ENCODE measurements at places on chromosomes 1 and 21.

- no peak for DNase-seq
Measured at GRCh38 chr1:57404884-57405283, 19.0 kb downstream of the DAB1 start.

DNA sequence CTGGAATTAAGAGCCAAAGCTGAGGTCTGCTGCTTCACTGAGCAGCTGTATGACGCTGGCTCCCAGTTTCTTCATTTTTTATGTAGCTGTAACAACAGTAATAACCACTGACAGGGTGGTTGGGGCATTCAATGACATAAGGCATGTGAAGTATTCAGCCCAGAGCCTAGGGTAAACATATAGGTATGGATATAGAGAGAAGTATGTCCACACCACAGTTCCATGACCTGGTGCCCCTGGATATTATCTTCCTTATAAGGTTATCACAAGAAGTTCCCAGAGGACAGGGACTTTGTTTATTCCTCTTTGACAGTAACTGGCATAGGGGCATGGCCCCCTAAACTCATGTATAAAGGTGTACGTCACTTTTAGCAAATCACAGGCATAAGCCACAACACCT lies 14.7 kb downstream of the RAB42 start:
- no peak for DNase-seq

GRCh38 chr1:2864203-2864905 lies 62.9 kb upstream of the TTC34 start:
- DNase-seq: no peak

DNA sequence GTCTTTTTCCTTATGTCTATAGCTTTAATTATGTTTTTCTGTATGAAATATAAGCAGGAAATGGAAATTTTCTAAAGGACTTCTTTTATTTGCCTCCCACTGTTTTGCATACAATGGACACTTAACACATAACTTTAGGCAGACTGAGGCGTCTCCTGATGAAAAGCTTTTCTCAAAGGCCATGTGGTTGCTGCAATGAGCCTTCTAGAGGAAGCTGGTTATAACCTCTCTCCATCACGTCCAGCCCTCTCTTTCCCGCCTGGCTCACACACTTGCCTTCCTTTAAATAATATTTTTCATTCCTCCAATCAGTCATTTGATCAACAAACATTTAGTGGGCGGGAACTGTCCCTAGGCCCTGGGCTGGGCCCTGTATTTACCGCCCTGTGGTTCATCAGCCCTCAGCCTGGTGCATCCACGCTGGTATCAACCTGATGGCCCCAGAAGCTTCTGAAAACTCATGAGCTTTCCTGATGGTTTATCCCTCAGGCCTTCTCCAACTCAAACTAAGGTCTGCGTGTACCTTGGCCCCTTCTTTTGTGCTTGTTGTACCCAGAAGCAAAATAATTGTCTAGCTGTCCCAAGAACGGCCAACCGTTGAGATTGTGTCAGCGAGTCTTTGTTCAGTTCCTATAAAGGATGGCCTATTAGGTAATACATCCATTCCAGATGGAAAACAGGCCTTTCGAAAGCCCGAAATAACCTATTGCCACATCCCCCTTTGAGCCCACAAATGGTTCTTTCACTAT lies 75.3 kb upstream of the LYST start:
- no peak for DNase-seq

GRCh38 chr21:14543983-14544382 lies 2.1 kb downstream of the SAMSN1 start:
- no peak for DNase-seq

GRCh38 chr1:177976596-177976995 lies 6.7 kb upstream of the SEC16B start:
- DNase-seq: no peak

GRCh38 chr1:19617376-19617775 lies 26.7 kb upstream of the NBL1 start:
- DNase-seq: no peak

DNA sequence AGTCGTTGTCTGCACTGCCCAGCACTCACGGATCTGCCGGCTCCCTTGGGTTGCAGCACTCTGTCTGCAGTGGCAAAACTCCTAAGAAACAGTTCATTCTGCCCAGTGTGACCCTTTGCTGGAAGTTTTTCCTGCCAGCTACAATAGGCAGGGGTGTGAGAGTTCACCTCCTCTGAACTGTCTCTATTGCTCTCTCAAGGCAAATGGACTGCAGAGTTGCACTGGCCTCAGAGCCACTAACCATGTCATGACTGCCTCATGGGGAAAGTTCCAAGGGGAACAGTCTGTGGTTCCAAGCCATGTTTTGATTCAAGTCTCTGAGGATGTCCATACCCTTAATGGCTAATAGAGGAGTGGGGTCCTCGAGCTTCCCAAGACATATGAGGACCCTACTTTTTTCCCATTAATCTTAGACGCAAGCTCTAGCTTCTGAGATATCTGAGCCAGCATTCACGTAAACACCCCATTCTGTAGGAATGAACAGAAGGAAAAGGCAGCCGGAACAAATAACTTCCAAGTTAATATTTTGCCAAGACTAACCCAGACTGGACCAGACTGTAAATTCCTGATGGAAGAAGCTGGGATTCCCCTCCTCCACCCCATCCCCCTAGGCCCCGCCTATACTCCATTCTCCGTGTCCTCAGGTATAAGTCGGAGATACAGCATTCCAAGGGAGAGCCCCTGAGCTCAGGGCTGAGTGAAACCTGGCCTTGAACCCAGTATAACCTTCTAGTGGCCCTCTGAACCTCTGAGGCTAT lies 93.8 kb upstream of the AKT3 start:
- DNase-seq: no peak

GRCh38 chr1:12060500-12060899 lies 2.6 kb upstream of the TNFRSF8 start:
- DNase-seq: no peak

DNA sequence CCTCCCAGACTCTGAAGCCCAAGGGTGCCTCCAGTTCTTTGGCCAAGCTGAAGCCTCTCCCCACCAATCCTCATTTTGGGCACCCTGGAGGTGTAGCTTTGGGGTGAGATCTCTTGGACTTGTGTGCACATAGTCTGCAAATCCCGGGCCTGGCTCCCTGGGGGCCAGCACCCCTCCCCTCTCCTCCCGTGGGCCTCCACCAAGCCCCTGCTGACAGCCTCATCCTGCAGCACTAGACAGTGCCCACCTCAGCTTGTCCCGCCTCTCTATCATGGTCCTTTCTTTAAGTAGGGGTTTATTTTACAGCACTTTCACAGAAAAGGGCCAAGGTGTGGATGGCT lies 3.2 kb downstream of the GJC2 start:
- no peak for DNase-seq

GRCh38 chr1:46133181-46133658 lies 791 bp upstream of the PIK3R3 start:
- no peak for DNase-seq

- no peak for DNase-seq
Measured at GRCh38 chr1:7418442-7419080, 352.5 kb upstream of the VAMP3 start.

DNA sequence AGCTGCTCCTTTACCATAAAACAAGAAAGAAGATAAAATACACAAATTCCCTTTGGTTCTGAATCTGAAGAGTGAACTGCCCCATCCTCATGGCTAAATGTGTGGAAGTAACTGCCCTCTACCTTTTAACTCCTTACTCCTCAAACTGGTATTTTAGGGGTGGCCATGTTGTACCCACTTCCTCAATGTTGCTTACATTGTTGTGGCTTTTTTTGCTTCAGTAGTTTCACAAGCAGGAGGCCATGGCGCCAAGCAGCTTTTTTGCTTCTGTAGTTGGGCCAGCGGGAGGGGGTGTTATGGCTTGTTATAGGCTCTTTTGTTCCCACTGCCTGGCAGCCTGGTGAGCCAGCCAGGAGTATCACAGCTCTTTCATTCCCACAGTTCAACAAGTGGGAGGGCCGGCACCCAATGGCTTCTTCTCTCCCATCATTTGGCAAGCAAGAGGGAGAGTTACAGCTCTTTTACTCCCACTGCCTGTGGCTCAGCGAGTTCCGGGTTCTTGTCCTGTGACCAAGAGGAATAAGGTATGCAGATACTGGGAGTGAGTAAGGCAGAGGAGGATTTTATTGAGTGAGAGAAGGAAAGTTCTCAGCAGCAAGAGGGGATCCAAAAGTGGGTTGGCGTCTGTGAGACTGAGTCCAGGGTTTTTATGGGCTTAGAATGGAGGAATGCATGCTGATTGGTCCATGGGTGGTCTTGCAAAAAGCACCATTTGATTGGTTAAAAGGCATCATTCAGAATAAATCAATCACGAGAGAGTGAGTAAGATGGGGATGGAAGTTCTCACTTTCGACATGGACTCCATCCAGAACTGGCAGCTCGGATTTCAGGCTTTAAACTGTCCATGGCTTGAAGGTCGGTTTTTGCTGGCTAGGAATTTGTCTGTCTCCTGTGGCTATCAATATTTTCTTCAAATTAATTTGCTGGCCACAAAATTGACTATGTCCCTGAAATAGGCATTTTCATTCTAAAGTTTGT lies 429.6 kb downstream of the HLX start:
- no peak for DNase-seq

DNA sequence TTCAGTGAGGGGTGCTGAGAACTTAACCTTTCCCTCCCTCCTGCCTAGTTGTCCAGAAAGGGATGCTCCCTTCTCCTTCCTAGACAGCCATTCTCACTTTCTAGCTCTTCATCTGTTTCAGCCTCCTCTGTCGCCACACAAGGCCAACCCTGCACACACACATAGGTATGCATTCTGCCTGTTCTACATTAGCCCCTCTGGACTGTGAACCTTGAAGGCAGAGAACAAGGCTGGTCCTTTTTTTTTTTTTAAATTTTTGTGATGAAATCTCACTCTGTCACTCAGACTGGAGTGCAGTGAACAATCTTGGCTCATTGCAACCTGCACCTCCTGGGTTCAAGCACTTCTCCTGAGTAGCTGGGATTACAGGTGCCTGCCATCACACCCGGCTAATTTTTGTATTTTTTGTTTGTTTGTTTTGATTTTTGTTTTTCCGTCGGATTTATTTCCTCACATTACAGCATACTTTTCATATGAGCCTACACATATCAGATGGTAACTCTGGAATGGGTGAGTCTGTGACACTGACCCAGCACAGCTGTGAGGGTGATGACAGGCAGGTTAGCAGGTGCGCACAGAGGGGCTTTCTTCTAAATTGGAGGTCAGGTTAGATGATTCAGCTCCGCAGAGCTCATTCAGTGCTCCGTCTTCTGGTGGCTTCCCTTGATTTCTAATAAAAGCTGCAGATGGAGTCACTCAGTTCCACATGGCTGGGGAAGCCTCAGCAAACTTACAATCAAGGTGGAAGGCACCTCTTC lies 4.9 kb upstream of the AKR1A1 start:
- no peak for DNase-seq

DNA sequence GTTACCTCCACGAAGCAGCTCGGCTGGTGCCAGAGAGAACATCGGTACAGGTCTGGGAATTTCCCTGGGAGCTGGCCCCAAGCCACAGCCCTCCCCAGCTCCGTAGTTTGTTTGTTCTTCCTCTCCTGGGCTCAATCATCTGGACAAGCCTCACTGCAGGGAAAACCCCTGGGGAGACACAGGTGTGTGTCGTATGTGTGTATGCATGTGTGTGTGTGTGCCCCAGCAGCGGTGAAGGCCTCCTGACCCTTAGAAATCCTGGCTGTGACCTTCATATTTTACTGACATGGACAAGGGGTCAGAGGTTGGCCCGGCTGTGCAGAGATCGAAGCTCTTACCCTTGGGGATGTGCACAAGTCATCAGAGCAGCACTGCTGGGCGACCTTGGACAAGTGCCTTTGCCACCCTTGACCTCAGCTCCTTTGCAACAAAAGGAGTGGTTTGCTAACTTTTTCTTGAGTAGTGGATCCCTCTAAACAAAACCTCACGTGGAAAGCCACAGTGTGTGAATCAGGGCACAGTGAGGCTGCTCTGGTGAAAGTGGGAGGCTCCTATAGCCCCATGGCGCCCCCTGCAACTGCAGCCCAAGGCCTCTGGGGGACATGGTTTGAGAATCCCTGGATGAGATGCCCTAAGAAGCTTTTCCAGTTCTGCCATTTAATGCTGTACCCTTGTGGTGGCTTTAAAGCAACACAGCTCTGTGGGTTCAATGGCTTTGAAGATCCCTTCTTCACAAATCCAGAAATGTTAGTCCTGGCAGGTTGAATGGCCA lies 12.3 kb upstream of the IL22RA1 start:
- no peak for DNase-seq

DNA sequence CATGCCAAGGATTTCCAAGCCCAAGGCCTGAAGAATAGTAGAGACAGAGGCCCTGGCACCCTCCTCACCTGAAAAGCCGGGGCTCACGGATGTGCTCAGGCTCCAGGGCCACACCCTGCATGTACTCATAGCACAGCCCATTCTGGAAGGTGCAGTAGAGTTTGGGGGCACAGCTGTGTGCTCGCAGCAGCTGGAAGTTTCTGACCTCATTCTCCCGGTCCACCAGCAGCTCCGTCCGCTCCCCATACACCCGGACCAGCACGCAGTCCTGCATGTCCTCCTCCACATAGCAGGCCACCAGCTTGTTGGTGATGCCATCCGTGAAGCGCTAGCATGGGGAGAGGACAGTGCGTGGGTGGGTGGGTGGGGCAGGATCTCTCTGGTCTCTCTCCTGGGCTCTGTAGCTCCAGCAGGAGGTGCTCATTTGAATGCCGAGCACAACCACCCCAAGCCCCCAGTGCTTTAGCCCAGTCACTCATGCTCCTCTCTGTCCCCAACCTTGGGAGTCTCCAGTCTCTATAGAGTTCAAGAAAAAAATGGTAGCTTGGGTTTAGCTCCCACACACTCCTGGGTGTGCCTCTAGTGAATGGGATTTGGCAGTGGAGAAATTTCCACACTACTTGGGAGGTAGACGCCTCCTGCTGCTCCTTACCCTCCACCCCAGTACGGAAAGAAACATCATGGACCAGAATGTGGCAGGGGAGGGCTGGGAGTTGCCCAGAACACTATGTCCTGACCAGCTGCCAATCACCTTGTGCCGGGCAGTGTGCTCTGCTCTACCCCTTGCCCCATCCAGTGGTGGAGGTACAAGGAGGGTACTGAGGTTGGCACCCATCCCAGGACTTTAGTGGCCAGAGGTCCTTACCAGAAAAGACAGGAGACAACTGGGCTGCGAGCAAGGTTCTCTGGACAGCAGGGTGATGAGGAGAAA lies 1.9 kb downstream of the ETNK2 start:
- no peak for DNase-seq

- no peak for DNase-seq
Measured at GRCh38 chr1:228430243-228430642, 13.6 kb upstream of the TRIM17 start.

- no peak for DNase-seq
Measured at GRCh38 chr1:208254376-208254775, 10.2 kb upstream of the PLXNA2 start.

DNA sequence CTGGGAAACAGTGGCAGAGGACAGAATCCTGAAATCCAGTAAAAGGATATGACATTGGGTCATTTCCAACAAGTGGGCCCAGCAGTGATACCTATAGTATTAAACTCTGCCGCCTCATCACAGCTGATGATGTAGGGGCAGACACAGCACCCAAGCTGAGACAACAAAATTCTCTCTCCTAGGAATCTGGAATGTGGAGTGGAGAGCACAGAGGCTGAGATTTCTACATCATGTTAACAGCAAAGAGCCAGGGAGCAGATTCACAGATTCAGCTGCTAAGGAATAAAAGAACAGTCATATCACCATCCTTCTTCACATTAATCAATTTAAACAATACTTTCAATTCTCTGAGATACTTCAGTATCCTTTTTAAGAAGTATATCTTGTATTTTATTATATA lies 61.9 kb downstream of the CRP start:
- no peak for DNase-seq

- no peak for DNase-seq
Measured at GRCh38 chr1:112502826-112503225, 5.9 kb upstream of the WNT2B start.
